ENCODE measurements at places on chromosomes 3 and 15.

GRCh38 chr15:96047255-96047931 lies 283.1 kb upstream of the NR2F2 start:
- DNase-seq, result no peak

DNA sequence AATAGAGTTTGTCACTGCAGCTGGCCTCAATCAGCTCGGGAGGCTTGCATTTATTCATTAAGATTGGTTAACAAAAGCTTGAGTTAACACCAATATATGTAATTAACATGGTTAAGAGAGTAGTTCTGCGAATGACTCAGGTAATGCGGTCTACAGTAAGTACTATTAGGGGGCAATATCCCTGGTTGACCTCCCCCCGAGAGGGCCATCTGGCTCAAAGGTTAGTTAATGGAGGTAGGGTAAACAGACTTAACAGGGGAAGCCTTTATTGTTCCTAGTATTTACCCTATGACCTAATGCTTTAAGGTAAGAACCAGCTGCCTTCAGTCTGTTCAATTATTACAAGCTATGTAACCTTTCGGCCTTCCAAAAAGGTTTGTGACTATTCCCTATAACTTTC lies 403.3 kb upstream of the SGO1 start:
- no peak for DNase-seq

- DNase-seq, result no peak
Measured at GRCh38 chr3:142999881-143000280, 1.5 kb upstream of the U2SURP start.

GRCh38 chr15:27535445-27536129 lies 563.5 kb downstream of the OCA2 start:
- DNase-seq, result no peak

DNA sequence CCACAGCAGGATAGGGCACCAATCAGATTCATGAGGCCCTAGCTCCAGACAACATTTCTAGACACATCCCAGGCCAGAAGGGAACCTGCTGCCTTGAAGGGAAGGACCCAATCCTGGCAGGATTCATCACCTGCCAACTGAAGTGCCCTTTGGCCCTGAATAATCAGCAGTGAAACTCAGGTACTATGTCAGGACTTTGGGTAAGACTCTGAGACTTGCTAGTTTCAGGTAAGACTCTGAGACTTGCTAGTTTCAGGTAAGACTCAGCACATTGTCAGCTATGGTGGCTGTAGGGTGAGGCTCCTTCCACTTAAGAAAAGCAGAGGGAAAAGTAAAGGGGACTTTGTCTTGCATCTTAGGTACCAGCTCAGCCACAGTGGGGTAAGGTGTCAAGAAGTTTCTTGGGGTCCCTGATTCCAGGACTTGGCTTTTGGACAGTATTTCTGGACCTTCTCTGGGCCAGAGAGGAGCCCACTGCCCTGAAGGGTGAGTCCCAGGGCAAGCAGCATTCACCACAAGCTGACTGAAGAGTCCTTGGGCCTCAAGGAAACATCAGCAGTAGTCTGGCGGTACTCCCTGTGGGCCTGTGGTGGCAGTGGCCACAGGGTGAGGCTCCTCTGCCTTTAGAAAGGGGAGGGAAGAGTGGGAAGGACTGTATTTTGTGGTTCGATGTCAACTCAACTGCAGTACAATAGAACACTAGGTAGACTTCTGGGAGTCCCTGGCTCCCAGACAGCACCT lies 13.7 kb upstream of the COL8A1 start:
- no peak for DNase-seq

DNA sequence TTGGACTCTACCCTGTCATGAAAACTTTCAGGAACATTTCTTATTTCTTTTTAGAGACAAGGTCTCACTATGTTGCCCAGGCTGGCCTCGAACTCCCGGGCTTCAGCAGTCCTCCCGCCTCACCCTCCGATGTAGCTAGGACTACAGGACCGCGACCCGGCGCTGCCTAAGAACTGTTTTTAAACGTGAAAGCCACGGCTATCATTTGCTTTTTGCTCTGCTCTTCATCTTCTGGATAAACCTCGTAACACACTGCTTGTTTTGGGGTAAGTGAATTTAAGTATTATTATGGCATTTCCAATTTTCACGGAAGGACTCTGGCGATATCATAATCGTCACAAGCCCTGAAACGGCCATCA lies 14.3 kb upstream of the CCNL1 start:
- no peak for DNase-seq

- DNase-seq, result no peak
Measured at GRCh38 chr15:72365844-72366243, 10.0 kb downstream of the HEXA start.

DNA sequence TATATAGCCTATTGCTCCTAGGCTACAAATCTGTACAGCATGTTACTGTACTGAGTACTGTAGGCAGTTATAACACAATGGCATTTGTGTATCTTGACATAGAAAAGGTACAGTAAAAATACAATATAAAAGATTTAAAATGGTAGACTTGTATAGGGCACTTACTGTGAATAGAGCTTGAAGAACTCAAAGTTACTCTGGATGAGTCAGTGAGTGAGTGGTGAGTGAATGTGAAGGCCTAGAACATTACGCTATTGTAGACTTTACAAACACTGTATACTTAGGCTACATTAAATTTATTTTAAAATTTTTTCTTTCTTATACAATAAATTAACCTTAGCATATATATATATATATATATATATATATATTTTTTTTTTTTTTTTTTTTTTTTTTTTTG lies 140.0 kb upstream of the UBE2E1 start:
- DNase-seq, result no peak

GRCh38 chr3:59367150-59367549 lies 317.3 kb upstream of the CFAP20DC start:
- no peak for DNase-seq

DNA sequence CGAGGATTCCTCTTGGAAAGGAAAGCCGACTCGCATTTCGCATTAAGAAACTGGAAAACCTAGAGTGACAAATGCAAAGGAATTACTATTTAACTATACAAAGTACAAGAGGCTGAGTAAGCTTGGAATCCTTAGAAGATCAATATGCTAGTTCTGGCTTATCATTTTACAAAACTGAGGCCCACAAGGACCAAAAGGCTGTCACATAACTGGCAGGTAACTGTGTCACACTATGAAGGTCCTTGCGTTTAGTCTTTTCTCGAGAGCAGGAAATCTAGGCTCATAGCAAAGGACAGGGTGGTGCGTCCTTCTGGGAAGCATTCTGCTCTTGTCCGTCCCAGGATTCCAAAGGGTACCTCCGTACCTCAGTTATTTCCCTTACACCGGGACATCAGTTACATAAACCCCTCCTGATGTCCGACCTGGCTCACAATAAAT lies 629 bp downstream of the RPL24 start:
- no peak for DNase-seq

DNA sequence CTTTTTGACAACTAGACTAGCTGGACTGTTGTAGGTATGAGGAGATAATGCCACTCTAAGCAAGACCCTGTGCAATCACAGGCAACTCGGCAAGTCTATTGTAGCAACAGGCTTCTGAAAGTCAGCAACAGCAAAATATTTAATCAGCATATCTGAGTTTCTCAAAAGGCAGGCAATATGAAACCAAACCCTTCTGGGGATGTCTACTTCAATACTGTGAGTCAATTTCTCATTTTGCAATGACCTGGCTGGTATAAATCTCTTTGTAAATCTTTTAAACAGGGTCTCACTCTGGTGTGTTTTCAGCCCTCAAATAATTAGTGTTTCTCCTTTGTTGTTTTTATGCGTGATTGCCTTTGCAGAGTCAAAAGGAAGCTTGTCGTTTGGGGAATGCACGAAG lies 1044.5 kb downstream of the NTRK3 start:
- no peak for DNase-seq

DNA sequence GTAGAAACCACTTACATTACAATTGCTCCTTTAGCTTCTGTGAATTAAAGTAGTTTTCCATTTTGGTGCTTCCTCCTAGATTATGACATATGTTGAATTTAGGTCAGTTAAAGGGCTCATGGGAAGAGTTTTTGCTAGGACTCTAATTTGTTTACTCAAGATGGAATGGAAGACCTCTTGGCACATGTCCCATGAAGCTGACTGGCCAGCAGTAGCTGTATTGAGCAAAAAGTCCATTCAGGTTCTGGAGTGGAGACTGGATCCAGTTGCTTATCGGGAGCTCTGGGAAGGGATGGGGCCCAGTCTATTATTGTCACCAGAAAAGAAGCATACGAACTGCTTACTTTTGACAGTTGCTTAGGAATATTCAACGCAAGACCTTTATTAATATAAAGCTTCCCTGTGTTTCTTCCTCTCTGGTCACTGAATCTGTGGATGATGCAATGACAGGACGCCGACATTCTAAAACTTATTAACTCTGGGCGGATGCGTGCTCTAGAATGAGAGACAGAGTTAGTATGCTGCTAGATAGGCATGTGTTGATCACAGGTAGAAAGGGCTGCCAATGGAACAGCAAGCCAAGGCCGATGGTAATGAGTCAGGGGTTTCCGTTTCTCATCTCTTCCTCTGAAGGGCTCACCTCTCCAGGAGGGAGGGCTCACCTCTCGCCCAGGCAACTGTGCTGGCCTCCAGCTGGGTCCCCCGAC lies 155.8 kb downstream of the NR1D2 start:
- no peak for DNase-seq

GRCh38 chr3:46080969-46081345 lies 53.7 kb upstream of the XCR1 start:
- no peak for DNase-seq

DNA sequence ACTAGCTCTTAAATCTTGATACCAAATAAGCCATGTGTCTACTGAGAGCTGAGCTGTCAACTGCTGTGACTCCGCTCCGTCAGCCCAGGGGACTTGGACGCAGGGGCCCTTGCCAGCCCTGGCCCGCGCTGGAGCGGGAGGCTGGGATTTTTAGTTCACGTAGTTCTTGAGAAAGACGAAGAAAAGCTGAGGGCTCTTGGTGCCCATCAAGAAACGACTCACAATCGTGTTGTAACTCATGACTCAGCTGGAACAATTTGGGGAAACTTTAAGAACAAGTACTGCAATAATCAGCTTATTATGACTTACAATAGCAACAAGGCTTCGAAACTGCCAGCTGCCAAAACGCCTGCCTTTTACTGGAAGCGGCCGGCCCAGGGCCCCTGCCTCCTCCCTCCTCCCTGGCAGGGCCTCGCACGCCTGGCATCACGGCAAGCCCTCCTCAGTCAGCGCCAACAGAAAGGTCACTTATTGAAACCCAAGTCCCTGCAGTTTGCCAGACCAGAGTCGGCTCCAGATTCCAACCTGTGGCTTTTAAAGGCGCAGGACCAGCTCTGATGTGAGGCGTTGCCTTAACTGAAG lies 60.3 kb downstream of the RGMA start:
- no peak for DNase-seq

- no peak for DNase-seq
Measured at GRCh38 chr3:40938591-40938990, 260.7 kb upstream of the CTNNB1 start.

DNA sequence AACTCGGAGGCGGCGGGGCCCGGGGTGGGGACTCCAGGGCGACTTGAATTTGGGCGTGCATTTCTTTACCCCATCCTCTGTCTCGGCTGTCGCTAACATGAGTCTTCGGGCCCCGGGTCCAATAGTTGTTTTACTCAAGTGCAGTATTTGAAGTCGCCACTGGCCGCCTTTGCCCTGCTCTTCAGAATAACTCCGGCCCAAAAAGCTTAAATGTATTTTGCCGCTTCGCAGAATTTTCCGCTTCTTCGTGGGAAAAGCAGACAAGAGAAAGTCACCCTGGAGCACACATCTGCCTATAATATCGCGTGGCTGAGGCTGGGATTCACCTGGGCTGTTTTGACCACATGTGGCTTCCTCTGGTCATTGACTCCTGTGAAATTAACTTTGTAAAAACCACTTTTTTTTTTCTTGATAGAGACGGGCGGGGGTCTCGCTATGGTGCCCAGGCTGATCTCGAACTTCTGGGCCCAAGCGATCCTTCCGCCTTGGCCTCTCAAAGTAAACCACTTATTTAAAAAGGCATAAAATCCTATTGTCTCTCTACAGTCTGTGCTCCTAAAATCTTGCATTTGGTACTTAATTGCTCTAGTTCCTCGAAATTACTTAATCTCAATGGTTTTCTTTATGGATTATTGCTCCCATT lies 676 bp downstream of the CNOT10 start:
- no peak for DNase-seq

DNA sequence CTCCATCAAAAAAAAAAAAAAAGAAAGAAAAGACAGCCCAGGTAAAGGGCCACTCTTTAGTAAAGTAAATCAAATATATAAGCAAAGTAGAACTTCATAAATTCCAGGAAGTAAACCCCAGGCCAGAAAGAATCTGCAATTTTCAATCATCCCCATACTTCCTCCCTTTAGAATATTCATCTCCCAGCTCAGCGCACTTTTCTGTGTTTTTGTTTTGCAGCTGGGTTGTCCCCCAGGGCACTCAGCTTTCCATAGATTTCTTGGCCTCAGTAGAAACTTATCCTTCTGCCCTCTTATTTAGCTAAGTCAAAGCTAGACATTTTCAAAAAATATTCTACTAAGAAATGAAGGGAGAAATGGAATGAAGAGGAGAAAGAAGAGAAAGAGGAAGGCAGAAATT lies 24.0 kb upstream of the SPRED1 start:
- DNase-seq, result no peak

- DNase-seq, result no peak
Measured at GRCh38 chr3:165805946-165806561, 31.2 kb downstream of the BCHE start.

- DNase-seq, result no peak
Measured at GRCh38 chr3:115086344-115086743, 60.7 kb downstream of the ZBTB20 start.

DNA sequence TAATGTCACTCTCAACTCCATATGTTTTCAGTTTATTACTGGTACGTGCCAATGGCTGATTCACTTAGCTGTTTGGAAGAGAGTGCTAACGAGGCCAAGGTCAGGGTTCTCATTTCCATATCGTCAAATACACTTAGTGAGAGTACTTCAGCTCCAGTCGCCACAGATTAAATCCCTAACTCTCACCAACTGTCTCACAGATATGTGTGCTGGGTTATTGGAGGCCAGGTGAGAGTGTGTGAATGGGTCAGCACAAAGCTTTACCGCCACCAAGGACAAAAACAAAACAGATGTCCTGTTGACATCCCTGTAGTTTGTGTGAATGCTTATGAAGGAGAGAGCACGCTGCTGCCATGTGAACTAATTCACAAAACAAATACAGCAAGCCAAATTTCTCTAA lies 133.5 kb upstream of the TBL1XR1 start:
- DNase-seq, result no peak

DNA sequence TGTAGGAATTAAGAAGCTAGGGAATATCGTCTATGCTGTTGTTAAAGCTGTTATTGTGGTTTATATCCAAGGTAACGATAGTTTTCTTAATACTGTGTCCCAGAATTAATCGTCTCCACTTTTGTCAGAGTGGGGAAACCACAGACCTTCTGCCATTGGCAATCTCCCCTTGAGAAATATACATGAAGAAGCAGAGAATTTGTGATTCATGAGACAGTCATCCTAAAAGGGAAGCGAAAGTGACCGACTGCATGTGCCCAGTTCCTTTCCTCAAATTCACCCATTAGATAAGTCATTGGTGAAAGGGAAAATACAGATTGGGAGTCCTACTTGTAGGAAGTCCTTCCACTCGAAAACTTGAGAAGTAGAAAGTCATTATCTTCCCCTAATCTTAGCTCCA lies 26.6 kb downstream of the DIPK2A start:
- no peak for DNase-seq

GRCh38 chr3:160474416-160474838 lies 24.8 kb upstream of the TRIM59 start:
- DNase-seq, result no peak

All from NCI-H187 treated with DMSO at 0.1 percent for 48 hours (cell line).